ENCODE measurements at places on chromosomes 2 and 18.

DNA sequence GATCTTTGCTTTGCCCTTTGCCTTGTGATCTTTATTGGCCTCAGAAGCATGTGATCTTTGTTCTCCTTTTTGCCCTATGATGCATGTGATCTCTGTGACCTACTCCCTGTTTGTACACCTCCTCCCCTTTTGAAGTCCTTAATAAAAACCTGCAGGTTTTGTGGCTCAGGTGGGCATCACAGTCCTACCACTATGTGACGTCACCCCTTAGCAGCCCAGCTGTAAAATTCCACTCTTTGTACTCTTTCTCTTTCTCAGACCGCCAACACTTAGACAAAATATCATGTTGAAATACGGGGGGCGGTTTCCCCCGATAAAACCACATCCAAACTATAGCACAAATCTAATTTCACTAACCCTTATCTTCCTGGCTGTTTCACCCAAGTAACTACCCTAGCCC is 76.7 kb upstream of the RAPGEF4 start:
- DNase-seq: no peak

GRCh38 chr2:217113491-217113890 is 253.6 kb upstream of the TNP1 start:
- DNase-seq: no peak

- no peak for DNase-seq
Measured at GRCh38 chr2:98824256-98825019, 93.5 kb upstream of the MGAT4A start.

GRCh38 chr2:8413589-8414135 is 268.2 kb upstream of the ID2 start:
- DNase-seq: no peak

- DNase-seq: no peak
Measured at GRCh38 chr18:77079954-77080682, 52.5 kb downstream of the MBP start.

- no peak for DNase-seq
Measured at GRCh38 chr2:167689444-167689843, 558.0 kb downstream of the STK39 start.

- no peak for DNase-seq
Measured at GRCh38 chr2:85550486-85550885, 10.8 kb downstream of the GGCX start.

GRCh38 chr2:205685314-205686055 is 3.2 kb downstream of the NRP2 start:
- DNase-seq: no peak

GRCh38 chr2:104868505-104868866 is 14.6 kb downstream of the POU3F3 start:
- no peak for DNase-seq

GRCh38 chr2:112312821-112313220 is 37.4 kb downstream of the ZC3H6 start:
- DNase-seq: no peak

DNA sequence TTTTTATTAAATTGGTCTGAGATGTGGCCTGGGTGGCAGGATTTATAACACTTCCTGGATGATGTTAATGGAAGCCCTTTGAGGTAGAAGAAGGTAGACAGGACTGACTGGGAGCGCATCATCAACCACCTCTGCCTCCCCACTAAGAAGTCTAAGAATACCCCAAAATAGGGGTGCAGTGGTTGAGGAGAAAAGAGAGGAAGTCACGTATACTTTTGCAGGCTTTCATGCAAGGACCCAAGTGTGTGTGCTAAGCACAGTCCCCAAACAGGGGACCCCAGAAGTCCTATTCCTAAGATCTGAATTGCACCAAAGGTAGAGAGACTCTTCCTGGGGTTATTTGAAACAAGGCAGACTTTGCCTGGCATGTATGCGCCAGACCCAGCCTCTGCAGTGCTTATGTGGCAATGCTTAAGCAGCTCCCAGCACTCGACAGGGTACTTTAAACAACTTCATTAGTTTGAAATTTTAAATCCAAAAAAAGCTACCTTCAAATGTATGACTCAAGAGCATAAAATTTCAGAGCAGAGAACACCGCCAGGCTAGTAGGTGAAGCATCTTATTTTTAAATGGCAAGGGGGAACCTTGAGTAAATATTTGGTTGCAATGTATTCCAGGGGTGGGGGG is 35.3 kb downstream of the BCL2 start:
- no peak for DNase-seq

DNA sequence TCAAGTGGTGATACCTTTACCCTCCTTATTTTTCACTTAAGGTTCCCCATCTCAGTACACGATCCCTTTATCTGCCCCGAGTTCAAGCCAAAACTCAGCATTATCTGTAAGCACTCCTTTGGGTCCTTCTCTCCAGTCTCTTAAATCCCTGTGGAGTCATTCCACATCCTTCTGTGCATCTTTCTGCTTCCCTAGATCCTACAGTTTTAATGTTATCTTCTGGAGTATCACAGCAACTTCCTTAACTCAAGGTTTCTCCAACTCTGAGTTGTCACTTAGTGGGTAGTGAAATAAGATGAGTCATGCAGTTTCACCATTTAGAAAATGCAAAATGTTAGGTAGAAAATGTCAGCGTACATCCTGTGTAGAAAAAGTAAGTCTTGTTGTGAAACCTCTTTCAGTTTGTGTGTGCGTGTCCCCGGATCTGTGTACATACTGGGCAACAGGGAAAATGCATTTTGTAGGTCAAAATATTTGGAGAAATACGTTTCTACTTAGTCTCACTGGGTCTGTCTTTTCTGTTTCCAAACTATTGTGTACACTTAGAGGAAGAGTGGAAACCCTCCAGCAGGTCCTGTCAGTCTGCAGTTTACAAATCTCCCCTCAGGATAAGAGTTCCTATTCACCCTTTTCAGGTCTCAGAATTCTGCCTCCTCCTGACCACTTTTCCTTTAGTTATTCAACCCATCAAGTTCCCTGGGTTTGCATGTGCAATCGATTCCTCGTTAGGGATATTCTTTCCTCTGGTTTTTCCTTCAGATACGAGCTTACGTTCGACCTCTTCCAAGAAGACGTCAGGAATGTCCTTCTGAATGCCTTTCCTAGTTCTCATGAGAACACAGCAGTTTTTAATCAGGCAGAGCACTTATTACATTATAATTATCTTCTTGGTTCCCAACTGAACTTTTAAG is 154.8 kb downstream of the TGIF1 start:
- DNase-seq: no peak

- DNase-seq: no peak
Measured at GRCh38 chr18:46009125-46009840, 42.2 kb upstream of the EPG5 start.

GRCh38 chr18:43869451-43870008 is 592.2 kb upstream of the SYT4 start:
- no peak for DNase-seq

- peak; percentile 60 for DNase-seq
Measured at GRCh38 chr2:144325086-144325485, 194.8 kb downstream of the ZEB2 start.

Data from activated T-helper 2 cell treated with anti-CD3 and anti-CD28 coated beads, Interferon-gamma antibody, Interleukin-2, Interleukin-4, amounts not matched to agents 10 μg/mL and 5 μg/mL and 100 μg/mL, durations not matched to agents 14 hours and 24 hours and 36 hours (primary cell).